ENCODE measurements at places on chromosomes 1 and 21.

GRCh38 chr1:191901651-191902050 is 256.6 kb upstream of the RGS18 start:
- no peak for DNase-seq

DNA sequence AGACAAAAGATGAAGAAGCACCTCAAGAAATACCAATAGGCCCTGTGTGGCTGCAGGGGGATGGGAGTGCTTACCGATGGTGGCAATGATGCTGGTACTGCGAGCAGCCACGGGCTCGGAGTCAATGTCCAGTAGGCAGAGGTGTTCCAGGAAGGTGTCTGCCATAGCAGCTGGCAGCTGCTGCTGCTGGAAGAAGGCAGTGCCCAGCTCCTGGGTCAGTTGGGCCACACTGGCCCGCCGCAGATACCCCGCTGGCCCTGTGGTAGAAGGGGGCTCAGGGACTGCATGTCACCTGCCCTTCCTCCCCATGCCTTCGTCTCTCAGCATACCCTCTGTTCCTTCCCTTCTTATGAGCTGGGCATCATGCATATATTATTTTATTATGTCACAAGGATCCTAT is 1.2 kb downstream of the PKLR start:
- no peak for DNase-seq

DNA sequence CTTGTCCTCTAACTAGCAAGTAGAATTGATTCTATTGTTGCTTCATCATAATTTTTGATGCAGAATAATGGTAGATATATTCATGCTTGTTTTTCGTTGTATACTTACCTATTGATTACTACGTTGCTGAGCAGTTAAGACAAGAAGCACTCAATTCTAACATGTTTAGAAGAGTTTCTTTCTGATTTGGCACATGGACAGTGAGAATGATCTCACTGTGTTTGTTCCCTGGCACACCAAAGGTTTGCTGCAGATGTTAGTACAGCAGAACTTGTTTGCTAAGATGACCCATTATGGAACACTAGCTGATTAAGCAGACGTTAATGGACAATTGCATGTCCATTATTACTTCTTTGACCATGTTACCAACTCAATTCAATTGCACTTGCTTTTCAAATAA is 184.7 kb upstream of the SGIP1 start:
- no peak for DNase-seq

DNA sequence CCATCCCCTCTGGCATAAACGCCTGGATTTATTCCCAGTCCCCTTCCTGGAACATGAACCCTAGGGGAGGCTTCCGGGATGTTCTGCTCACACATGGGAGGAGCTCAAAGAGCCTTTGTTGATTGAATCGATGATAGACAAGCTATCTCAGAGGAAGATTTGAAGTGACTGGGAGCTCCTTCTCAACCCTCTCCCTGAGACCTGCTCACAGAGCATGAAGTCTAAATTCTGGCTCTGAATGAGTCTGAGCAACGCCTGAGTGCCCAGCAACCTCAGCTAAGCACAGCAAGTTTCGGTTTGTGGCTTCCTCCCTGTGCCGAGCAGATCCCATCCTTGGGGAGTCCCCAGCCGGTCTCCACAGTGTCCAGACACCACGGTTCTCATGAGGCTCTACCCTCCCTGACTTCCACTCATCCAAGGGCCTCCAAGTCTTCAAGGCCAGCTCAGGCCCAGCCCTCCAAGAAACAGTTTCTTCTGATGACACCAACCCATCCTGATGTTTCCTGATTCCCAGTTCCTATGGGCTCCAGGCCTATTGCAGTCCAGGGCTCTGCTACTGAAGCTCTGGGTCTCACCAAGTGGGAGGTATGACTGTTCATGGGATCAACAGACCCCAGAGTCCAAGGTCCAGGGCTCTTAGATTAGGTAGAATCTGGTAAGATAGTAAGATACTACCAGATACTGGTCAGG is 190.8 kb downstream of the DYRK1A start:
- DNase-seq, result no peak

DNA sequence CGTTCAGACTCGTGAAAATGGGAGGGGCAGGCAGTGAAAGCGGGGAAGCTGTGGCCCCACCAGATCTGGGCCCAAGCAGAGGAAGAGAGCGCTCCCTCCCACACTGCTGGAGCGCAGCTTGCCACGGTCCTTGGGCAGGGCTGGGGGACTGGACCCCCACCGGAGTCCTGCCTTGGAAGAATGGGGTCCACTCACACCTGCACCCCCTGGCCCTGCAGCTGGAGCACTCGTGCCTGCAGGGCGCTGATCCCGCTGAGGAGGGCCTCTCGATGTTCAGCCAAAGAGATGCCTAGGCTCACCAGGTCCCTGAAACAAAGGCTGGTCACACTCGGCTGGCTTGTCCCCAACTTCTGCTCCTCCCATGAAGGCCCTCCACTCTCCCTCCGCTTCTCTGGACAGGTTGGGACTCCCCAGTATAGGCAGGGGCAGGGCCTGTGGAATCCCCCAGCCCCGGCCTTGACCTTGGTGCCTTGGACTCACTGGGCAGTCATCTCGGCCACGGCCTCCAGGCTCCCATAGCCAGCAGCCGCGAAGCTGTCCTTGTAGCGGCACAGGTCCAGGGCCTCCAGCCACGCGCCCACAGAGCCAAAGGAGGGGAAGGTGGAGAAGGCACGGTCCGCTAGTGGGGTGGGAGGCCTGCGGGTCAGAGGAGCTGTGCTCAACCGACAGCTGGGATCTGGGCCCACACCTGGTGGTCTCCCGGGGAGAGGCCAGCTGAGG is 26.0 kb downstream of the CDCA8 start:
- DNase-seq, result no peak

GRCh38 chr1:3140437-3140836 is 71.4 kb downstream of the PRDM16 start:
- no peak for DNase-seq

- no peak for DNase-seq
Measured at GRCh38 chr1:90134175-90134955, 139.5 kb downstream of the ZNF326 start.

- DNase-seq, result no peak
Measured at GRCh38 chr1:56459260-56459659, 120.1 kb downstream of the PLPP3 start.

- DNase-seq, result no peak
Measured at GRCh38 chr1:192839162-192840066, 30.6 kb downstream of the RGS2 start.

DNA sequence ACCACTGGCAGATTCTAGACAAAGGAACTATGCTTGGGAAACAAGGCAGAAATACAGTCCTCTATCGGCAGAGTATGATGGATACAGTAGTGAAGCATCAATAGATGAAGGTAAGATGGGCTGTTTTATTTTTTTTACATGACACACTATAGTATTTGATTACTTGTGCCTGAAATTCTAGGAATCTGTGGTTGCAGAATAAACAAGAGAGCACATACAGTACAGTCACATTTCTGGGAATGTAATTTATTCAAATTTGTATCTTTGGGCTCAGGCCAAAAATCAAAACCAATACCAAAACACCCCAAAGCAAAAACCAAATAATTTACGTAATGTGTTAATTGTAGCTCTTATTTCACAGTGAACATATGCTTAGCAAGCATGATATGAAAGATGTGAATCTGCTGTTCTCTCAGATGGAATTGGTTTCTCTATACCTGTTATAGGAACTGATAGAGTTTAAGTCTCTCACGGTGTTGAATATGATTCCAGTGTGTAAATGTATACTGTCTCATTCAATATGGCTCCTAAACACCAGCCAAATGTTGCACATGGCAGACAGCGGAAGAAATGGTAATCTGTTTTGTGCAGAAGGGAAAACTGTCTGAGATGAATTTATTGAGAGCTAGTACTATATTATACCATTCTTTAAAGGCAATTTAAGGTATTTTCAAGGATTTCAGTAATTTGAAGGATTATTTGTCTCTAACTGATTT is 83.3 kb downstream of the SYT14 start:
- DNase-seq, result no peak

- DNase-seq, result no peak
Measured at GRCh38 chr1:214808845-214809460, 206.0 kb downstream of the CENPF start.

GRCh38 chr1:175373786-175374623 is 181.4 kb upstream of the KIAA0040 start:
- no peak for DNase-seq

DNA sequence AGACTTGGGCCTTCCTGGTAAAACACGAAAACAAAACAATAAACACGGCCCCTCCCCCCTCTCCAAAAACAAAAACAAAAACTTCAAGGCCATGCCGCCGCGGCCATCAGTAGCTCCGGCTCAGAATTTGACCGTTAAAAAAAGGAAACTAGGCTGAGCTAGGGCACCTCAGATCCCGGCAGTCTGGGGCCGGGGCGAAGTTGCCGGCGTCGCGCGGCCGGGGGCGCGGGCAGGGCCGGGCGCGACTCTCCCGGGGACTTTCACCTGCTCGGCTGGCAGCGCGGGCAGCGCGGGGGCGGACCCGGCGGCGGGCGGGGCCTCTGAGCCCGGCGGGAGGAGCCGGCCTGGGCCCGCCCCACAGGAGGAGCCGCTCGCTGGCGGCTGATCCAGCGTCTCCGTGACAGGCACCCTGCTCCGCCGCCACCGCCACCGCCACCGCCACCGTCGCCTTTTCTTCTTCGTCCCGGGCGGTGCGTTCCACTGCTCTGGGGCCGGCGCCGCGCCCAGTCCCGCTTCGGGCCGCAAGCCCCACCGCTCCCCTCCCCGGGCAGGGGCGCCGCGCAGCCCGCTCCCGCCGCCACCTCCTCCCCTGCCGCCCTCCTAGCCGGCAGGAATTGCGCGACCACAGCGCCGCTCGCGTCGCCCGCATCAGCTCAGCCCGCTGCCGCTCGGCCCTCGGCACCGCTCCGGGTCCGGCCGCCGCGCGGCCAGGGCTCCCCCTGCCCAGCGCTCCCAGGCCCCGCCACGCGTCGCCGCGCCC is at the start of gene NOS1AP:
TSS of gene NOS1AP (plus strand) at position 358 of the 760 bp plus-strand sequence. CDS start 487 bp downstream, outside the sequence.
- peak; percentile 74 for DNase-seq

- no peak for DNase-seq
Measured at GRCh38 chr1:19708567-19709110, 44.0 kb downstream of the HTR6 start.

DNA sequence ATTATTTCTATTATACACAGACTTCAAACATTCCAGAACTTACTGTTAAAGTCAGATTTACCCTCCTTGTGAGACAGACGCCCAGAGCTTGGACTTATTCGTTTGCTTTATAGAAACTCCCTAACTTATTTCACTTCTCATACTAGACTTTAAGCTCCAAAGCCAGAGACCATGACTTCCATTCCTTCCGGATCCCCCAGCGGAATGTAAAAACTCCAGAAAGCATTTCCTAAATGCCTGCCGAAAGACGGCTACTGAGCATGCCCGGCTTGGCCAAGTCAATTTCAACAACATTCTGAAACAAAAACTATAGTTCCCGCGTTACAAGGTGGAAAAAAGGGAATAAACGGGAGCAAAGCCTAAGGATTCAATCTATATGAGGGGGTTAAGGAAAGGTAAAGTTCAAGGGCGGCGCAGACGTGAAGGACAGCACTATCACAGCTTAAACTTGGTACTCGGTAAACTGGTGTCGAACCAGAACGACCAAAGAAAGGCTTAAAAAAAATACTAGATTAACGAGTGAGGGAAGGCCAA is 1.1 kb downstream of the USP48 start:
- no peak for DNase-seq

GRCh38 chr1:190179817-190180216 is 297.8 kb downstream of the BRINP3 start:
- DNase-seq, result no peak

DNA sequence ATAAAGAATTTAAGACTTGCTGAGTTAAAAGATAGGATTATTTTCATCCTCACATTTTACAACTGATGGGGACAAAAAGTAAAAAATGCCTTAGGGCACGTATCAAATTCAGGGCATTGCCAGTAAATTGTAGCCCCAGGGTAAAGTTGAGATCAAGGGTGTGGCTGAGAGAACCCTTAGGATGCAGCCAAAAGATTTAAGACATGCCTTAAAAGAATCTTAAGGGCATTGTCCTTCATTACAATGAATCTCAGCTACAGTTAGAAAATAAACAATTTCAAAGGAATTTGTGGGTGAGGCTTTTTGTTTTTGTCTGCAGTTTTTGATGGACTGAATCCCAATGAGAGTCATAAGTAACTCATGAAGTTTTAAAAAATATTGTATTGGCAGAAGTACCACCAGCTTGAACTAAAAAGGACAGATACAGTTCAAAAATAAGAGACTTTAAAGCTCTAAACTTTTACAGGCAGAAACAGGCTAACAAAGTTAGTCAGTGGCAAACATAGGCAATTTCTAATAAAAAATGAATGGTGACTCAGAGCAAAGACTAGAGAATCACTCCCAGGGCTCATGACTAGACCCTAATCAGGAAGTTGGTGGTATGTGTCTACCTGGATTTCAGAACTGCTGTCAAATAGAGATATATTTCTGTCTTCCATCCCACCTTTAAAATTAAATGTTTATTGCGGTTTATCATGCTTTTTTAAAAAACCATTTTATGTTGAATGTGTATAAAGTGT is 165.1 kb upstream of the SNX7 start:
- DNase-seq, result no peak

DNA sequence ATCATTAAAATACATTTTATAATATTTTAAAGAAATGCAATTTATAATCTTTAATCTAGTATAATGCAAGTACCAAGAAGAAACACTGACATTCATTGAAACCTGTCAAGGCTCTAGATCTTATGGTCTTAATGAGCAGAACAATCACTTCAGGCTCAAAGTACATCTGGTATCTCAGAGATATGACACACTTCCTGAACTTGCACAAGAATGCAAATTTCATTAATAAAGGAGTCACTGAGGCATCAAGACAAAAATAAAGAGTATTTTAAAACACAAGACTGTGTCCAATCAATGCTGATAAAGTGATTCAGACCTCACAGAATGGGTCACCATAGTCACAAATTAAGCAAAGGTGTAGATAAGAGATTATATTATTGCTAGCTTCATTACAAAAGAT is 178.1 kb downstream of the AK5 start:
- no peak for DNase-seq

- DNase-seq, result no peak
Measured at GRCh38 chr1:39154553-39155421, 49.7 kb upstream of the MACF1 start.

- peak; percentile 30 for DNase-seq
Measured at GRCh38 chr1:180178511-180179161, 24.0 kb downstream of the QSOX1 start.

GRCh38 chr1:229689273-229689672 is 63.2 kb downstream of the URB2 start:
- DNase-seq, result no peak

GRCh38 chr21:33374080-33374449 is 29.1 kb upstream of the IFNGR2 start:
- no peak for DNase-seq

GRCh38 chr1:77076759-77077158 is 142.5 kb downstream of the PIGK start:
- DNase-seq, result no peak

All from stimulated activated CD8-positive, alpha-beta memory T cell treated with anti-CD3 and anti-CD28 coated beads, Interleukin-2, amount 100 ng/mL, for 48 hours (primary cell).